ENCODE measurements at places on chromosomes 7 and 10.

- no peak for DNase-seq
These were observed 993 bp upstream of the SND1 start for GRCh38 chr7:127650847-127651555.

GRCh38 chr10:33112831-33113455, 154.9 kb upstream of the ITGB1 start:
- no peak for DNase-seq

- no peak for DNase-seq
These were observed 70.1 kb downstream of the RNF216 start for GRCh38 chr7:5711409-5711808.

- no peak for DNase-seq
These were observed 60.4 kb upstream of the CACNB2 start for GRCh38 chr10:18079665-18080295.

- DNase-seq = no peak
These were observed 32.6 kb upstream of the UNCX start for GRCh38 chr7:1200045-1200444.
